ENCODE measurements at places on chromosomes 16 and 17.
A peak's percentile ranks its signal among the peaks of the same experiment; 100 is the strongest.

GRCh38 chr16:85402910-85403692 lies 210.0 kb upstream of the GSE1 start:
- DNase-seq = no peak

- DNase-seq = no peak
Measured at GRCh38 chr16:24358117-24358516, 102.0 kb downstream of the CACNG3 start.

DNA sequence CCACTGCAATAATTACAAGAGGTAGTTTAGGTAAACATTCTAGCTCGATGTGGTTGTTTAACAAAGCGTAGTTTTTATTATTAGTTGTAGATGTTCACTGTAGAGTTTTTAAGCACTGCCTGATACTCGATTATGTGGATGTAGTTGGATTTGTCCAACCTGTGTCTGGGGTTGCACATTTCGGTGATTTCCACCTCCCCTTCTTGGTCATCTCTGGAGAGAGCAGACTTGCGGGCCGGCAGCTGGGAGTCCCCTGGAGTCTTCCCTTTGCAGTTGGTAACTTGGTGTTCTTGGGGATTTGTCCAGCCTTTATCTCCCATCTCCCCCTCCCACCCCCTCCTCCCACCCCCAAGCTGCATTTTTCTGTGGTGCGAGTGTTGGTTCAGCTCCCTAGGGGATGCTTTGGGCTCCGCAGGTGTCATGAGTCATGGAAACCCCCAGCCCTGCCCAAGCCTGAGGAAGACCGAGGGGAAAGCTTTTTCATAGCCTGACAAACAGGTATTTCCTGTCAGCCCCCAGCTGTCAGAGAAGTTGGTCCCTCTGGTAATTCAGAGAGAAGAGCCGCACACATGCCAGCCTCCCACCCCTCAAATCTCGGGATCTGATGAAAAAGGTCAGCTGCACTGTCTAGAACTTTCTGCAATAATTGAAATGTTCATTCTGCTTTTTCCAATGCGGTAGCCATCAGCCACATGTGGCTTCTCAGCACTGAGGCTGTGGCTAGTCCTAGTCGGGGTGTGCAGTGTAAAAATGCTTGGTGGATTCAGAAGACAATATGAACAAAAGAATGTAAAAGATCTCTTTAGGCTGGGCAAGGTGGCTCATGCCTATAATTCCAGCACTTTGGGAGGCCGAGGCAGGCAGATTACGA lies 50.3 kb downstream of the KSR1 start:
- no peak for DNase-seq

GRCh38 chr17:1577583-1578013 lies 15.0 kb upstream of the PITPNA start:
- DNase-seq = no peak

DNA sequence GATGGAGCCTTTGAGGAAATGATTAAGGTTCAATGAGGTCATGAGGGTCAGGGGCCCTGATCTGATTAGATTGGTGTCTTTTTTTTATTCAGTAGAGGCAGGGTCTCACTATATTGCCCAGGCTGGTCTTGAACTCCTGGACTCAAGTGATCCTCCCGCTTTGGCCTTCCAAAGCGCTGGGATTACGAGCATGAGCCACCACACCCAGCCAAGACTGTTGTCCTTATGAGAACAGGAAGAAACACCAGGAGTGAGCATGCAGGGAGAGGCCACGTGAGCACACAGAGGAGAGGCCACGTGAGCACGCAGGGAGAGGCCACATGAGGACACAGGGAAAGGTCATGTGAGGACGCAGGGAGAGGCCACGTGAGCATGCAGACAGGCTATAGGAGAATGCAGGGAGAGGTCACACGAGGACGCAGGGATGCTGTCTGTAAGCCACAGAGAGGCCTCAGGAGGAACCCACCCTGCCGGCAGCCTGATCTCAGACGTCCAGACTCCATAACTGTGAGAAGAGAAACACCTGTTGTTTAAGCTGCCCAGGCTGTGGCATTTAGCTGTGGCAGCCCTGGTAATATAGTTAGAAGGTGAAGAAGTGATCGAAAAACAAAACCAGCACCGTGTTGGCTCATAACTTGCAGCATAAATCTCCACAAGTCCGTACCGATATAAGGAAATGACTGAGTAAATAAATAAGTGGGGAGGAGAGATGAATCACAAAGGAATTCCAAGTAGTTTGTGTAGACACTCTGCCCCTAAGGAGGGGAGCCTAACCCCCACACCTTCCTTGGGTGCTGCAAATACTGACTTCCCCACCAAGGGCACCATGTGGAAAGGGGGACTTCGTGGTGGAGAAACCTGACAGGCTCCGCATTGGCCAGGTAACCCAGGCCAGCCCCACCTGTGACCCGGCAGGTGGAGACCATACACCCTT lies 14.6 kb upstream of the CSNK1D start:
- DNase-seq = no peak

DNA sequence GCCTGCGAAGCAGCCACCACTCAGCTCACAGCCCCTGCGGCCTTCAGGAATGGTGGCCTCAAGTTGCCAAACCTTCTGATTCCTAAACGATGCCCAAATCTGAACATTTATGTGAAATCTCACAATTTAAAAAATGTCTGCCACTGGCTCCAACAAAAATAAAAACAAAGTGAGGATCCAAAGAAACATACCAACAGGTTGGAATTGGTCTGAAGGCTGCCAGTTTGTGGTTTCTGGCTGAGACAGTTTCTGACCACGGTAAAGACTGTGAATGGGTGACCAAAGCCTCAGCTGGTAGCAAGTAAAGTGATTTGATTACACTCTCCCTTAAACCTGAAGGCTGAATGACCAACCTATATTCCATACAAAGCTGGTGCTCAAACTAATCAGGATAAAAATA lies 24.9 kb downstream of the LITAFD start:
- DNase-seq = no peak

- DNase-seq = no peak
Measured at GRCh38 chr16:87202346-87202745, 114.8 kb downstream of the C16orf95 start.

GRCh38 chr16:21263640-21264570 lies 14.2 kb downstream of the CRYM start:
- DNase-seq = no peak

GRCh38 chr17:15742921-15743320 lies 10.8 kb downstream of the TBC1D26 start:
- DNase-seq = no peak

GRCh38 chr16:81458827-81459598 lies 14.4 kb downstream of the CMIP start:
- no peak for DNase-seq

- peak; percentile 19 for DNase-seq
Measured at GRCh38 chr17:77405867-77406732, 265.3 kb downstream of the SEC14L1 start.

DNA sequence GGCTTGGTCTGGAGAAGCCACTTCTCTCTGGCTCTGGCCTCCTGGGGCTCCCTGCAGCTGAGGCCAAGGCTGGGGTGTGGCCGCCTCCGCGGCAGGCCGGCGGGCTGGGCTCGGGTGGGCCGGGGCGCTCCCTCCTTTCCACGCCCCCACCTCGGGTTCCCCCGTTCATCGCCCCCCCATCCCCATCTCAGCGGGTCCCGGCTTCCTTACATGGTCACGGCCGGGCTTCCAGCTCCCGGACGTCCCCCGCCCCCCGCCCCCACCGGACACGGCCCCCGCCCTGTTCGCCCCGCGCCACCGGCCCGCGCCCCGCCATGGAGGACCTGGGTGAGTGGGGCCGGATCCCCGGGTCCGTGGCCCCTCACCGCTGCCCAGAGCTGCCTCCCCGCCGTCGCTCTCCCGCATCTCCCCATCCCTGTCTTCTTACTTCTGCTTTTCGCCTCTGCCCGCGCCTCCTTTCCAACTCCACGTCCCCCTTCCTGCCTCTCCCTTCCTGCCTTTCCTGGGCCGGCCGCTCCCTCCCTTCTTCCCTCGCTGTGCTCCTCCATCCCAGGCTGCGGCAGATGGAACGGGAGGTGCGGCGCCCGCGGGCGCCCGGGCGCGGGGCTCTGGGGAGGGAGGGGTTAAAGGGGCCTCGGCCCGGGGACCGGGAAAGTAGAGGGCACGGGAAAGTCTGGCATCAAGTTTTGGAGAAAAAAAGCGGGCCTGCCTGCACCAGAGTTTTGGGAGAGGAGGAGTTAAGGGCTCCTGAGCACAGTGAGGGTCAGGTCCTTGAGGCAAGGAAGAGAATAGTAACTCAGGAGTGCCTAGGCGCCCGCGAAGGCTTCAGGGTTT lies at the start of gene TGFB1I1:
TGFB1I1 (plus strand) TSS at position 278 of the 834 bp plus-strand sequence; CDS start at position 315, 37 bp downstream.
- no peak for DNase-seq

DNA sequence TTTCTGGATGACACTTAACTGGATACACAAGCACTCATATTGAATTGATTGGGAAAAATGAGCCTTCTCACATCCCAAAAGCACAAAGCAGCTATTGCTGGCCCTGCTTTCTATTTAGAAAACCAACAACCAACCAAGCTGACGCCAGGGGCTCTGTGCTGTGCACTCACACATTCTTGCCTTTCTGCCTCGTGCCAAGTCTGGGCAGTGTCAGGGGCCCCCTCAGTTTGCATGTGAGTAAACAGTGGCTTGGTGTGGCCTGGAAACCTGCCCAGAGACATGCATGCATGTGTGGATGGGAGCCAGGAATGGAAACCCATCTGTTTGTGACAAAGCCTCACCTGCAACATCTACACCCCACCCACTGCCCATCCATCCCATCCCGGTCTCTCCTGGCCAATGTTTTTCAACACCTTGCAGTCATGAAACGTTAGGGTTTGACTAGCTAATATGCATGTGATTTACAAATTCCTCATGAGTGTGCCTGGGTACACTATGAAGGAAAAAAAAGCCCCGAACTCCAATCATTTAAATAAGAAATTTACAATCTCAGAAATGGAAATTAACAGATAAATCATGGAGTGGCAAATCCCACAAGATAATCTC lies 20.4 kb downstream of the MIEF2 start:
- DNase-seq = no peak

DNA sequence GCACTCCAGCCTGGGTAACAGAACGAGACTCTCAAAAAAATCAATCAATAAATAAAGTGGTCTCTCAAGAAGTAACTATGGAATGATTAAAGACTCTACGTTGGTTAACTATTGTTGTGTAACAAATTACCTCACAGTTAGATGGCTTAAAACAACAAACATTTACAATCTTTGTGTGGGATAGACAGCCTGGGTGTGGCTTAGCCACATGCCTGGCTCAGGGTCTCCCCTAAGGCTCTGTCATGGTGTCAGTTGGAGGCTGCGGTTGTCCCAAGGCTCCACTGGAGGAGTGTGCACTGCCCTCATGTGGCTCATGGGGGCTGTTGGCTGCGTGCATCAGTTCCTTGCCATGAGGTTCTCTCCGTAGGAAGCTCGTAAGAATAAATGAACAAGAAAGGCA lies 294.5 kb downstream of the SNX29 start:
- no peak for DNase-seq

DNA sequence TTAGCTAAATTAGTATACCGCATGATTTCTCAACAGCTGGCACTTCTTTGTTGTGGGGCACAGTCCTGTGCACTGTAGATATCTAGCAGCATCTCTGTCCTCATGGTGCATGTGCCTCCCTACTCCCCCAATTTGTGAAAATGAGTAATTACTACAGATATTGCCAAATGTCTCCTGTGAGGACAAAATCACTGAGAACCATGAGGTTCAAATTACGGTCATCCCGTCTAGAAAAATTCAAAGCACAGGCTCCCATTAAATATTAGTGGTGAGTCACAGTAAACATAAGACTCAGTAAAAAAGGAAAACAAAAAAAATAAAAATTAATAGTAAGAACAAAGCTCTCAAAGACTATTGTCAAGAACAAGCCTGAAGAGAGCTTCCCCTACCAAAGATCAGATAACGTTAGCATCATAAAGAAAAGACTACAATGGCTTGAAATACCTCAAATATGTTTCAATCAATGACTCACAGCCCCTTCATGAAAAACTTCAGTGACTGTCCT lies 57.8 kb downstream of the STH start:
- DNase-seq = no peak

DNA sequence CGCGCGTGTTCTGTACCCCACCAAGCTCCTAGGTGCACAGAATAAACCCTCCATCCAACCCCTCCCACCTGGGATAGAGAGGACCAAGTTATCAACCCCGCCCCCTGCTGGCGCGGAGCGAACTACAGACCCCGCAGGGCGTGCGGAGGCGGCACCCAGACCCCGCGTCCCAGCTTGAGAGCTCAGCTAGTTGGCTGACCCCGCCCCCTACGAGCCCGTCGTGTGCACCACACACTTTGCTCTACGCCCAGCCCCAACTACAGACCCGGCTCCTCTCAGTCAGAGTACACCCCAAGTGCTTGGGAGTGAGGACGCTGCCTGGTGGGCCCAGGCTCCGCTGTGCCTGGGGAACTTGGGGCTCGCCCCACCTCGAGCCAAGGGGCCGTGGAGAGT lies 1.5 kb downstream of the GRIN2A start:
- no peak for DNase-seq

GRCh38 chr16:86998196-86999001 lies 318.8 kb downstream of the C16orf95 start:
- no peak for DNase-seq

- no peak for DNase-seq
Measured at GRCh38 chr16:15880434-15881308, 7.7 kb downstream of the CEP20 start.

GRCh38 chr17:76188213-76189016 lies 47.4 kb upstream of the FOXJ1 start:
- DNase-seq = no peak

GRCh38 chr17:46191322-46192188 lies 1.7 kb downstream of the KANSL1 start:
- no peak for DNase-seq

DNA sequence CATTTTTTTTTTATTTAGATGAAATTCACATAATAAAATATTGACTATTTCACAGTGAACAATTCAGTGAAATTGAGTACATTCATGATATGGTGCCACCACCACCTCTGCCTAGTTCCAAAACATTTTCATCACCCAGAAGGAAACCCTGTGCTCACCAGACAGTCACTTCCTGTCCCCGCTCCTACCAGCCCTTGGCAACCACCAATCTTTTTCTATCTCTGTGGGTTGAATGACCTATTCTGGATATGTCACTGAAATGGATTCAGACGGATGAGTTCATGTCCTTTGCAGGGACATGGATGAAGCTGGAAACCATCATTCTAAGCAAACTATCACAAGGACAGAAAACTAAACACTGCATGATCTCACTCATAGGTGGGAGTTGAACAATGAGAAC lies 40.5 kb downstream of the ATP2C2 start:
- DNase-seq = no peak

DNA sequence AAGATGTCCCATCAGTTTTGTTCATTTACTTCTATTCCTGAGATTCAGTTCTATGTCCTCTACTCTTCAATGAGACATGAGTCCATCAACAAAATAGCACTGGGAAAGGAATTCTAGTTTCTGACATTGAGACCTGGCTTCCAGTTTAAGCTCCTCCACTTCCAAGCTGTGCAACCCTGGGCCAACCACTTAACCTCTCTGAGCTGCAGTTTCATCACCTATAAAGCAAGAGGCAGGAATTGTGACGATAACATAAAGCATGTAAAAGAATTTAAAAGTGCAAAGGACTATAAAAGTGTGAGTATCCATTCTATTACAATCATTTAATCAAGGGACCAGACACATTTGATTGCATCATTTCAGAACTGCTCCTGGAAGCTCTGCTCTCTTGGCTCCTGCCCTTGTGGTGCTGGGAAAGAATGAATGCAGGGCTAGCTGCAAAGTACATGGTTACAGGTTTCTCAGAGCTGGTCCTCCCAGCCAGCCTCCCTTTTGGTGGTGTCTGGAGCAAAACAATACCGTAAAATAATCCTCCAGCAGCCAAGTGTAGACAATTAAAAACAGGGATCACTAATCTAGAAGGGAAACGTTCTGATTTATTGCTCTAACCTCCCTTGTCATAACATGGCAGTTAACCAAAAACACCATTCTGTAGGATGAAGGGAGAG lies 113.9 kb downstream of the VPS53 start:
- no peak for DNase-seq

- DNase-seq = no peak
Measured at GRCh38 chr17:8847891-8848290, 19.6 kb downstream of the PIK3R6 start.
